ENCODE measurements at places on chromosomes 1 and 21.

- no peak for DNase-seq
These were observed 70.0 kb downstream of the FAAP20 start for GRCh38 chr1:2124446-2125198.

- no peak for DNase-seq
These were observed 37.8 kb upstream of the CCSAP start for GRCh38 chr1:229380536-229381160.

- no peak for DNase-seq
These were observed 5.0 kb upstream of the KIF21B start for GRCh38 chr1:201028461-201028889.

GRCh38 chr1:62176597-62177312 lies 17.9 kb upstream of the L1TD1 start:
- no peak for DNase-seq

GRCh38 chr1:5685446-5686040 lies 306.7 kb downstream of the NPHP4 start:
- DNase-seq: no peak

DNA sequence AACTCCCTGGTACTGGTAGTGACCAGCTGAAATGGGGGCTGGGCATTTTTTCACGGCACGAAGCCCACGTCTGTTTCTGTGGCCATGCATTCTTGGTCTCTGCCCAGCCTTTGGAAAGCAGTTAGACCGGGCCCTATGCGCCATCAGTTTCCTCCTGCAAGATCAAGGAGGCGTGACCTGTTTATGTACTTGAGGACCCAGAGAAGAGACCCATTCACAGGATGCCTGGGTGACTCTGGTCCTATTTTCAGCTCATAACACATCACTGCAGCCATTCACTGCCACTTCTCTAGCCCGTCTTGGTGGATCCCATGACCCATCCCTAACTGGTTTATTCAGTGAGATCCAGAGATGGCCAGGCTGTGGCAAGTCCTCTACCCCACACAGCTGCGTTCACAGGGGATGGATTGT lies 70.4 kb downstream of the SPSB1 start:
- DNase-seq: no peak

DNA sequence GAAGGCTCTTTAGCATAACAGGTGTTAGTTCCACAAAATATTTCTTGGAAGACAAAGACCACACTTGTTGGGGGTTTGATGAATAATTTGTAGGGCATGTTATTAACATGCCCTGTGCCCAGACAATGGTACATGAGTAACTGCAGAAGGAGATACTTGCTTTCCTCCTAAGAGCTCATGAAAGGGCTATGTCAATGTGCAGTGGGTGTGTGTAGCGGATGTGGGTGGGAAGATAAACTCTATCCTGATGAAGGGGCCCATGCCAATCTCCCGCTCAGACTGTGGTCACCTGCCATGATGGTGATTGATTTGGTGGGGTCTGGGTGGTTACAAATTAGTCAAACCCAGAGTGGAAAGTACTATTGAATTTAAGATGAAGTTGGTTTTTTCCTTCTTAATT lies 69.8 kb upstream of the DNAH14 start:
- no peak for DNase-seq

GRCh38 chr1:48236716-48237470 lies 14.4 kb downstream of the SLC5A9 start:
- DNase-seq: no peak

- DNase-seq: no peak
These were observed 1.3 kb upstream of the KRTAP10-12 start for GRCh38 chr21:44695641-44696040.

GRCh38 chr1:21539933-21540332 lies 30.7 kb downstream of the ALPL start:
- DNase-seq: no peak

DNA sequence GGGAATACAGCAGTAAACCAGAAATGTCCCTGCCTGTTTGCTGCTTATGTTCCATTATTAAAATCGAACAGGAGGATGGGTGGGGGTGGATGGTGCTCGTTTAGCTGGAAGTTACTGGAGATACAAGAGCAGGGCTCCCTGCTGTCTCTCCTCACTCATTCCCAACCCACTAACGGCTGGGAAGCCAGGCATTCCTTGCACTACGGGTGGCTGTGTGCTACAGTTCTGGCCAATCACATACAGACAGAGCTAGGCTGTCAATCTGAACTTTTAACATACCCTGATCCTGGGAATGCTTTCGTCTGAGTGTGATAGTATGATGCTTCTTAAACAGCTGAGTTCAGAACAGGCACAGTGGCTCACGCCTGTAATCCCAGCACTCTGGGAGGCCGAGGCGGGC lies 7.0 kb downstream of the SIPA1L2 start:
- DNase-seq: peak; percentile 12

DNA sequence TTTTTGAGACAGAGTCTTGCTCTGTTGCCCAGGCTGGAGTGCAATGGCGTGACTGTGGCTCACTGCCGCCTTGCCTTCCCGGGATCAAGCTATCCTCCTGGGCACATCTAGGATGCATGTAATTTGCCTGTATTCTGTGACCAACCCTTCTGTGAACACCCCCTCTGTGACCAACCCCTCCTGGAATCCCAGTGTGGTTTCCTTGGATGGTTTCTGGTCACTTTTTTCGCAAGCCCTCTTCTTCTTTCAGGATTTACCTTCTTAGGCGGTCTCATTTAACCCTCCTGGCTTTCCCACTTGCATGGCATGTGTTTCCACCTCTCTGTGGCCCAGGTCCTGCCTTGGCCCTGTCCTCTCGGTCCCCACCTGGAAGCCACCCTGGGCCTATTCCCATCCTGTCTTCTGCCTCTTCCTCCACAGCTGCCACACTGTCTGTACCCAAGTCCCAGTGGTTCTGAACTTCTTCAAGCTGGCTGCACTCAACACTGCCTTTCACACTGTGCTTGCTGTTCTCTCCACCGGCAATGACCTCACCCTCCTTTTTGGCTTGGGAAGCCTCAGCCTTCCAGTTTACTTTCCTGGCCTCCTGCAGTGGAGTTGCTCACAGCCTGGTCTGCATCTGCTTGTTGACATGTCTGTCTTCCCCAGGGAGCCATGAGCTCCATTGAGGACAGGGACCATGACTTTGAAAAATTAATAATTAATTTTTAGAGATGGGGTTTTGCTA lies 57.0 kb downstream of the DISC1 start:
- DNase-seq: no peak

GRCh38 chr1:46749921-46750404 lies 31.0 kb upstream of the EFCAB14 start:
- no peak for DNase-seq

- DNase-seq: no peak
These were observed 2.3 kb upstream of the C1orf35 start for GRCh38 chr1:228105270-228105995.

DNA sequence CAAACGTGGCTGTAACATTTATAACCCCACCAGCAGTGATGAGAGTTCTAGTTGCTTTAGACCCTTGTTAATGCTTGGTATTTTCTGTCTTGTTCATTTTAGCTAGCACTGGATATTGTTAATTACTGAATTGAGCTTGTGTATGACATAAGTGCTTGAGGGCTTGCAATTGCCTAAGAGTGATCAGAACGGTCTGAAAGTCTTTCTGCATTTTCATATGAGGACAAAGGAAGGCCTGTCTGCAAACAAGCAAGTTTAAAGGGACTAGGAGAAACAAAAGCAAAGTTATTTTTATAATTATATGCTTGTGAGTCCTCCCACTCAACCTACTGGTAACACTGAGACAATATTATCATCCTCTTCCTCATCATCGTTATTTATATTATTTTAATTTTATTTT lies 305.5 kb upstream of the DUSP10 start:
- DNase-seq: no peak

DNA sequence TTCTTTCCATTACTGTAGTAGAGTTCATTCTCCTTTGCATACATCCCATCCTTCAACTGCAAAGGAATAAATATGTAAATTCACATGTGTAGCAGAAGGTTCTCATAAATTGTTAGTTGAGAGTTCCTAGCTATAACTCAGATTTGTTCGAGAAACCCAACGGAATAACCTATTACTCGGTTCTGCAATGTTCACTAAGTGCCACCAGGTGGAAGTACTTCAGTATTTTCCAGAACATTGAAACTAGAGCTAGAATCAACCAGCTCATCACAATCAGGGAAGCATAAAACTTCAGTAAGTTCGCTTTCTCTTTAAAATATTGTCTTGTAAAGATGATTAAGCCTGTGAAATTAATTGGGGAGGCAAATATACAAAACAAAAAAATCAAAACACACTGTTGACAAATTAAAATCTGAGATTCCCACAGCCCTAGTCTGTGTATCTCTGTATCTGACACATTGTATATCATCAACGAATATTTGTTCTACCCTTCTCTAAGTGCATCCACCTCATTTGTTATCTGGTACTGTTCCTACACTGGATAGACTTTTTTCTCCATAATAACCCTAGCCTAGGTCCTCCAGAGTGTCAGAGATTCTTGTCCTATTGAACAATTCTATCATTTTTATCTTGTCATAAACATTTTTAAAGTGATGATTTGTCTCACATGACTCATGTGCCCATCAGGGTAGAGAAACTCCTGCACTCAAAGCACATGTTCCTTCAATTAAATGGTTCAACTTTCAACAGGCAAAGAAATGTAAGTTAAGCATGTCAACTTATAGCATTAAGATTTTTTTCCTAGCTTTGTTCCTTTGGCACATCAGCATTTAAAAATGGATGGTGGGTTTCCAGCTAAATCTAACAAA lies 31.9 kb downstream of the MROH9 start:
- DNase-seq: no peak

DNA sequence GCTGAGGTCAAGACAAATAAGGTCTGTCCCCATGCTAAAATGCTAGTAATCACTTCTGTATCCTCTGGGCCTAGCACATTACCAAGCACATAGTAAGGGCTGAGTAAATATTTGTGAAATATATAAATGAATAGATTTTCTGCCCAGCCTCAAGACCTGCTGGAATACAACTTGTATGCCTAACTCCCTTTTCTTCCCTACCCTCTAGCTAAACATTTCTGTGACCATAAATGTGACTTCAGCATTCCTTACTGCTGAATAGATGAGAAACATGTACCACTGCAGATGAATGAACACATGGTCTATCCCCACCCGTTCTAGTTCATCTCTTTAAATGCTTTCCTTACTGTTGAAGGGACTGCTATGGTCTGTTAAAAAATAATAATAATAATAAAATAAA lies 209.0 kb upstream of the HOOK1 start:
- DNase-seq: no peak

- no peak for DNase-seq
These were observed 3.0 kb upstream of the MPL start for GRCh38 chr1:43334453-43335205.

DNA sequence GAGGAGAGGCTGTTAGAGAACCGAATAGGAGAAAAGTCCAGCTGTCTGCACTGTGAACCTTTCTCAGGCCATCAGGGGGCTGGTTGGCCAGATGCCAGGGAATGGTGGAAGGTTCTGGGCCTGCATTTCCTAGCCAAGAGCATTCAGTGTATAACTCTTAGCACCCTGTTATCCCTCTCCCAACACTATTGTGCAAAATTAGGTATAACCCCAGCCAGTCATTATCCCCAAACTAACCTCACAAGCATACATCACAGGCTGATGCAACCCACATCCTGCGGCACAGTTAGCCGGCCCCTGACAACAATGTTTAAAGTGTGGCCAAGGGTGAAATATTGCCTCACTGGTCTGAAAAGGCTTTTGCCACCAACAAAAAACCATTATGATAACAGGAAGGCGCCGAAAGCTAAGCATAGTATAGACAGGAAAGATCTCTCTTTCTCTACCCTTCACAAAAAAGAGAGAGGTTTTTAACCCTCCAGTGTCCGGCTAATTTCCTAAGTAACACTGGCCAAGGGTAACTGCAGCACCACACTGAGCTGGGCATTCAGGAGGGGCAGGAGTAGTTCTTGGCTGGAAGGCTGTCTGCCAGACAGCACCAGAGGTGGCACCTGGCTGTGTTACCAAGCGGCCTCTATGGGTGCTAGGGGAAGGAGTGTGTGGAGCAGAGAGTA lies 77.3 kb upstream of the BCAR3 start:
- no peak for DNase-seq

DNA sequence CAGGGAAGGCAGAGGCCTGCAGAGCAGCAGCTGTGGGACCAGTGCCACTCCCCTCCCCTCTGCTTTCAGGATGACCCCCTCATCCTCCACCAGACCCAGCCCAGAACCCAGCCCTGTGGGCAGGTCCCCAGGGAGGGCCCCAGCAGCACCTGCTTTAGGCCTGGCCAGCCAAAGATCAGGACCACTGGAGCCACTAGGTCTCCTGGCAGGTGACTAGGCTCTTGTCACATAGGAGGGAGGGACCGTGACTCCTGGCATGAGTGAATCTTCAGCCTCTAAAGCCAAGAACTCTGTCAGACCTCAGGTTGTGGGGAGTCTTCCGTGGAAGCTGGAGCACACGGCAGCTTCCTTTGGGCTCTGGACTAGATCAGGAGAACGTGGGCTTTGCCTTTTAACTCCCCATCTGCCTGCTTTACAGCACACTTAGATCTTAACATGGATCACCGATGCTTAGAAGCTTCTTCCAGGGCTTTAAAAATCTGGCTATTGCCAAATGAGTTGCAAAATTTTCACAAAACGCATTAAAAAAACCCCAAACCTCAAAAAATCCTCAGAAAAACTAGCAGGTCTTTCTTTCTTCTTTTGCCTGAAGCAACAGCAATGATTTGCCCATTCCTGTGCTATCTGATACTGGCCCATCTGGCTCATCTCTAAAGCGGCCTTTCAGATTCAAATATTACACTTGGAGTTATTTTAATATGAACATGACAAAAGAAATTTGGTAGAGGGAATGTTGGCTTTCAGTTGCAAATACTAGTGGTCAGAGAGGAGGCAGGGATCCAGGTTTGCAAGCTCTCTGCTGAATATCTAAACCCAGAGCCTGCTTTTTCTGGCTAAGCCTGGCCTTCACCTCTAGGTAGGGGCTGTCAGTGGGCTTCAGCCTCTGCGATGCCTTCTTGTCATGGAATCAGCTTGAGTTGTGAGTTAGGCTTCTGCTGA lies 235.2 kb downstream of the SDCCAG8 start:
- no peak for DNase-seq

GRCh38 chr1:70041317-70042045 lies 163.9 kb downstream of the LRRC40 start:
- no peak for DNase-seq

DNA sequence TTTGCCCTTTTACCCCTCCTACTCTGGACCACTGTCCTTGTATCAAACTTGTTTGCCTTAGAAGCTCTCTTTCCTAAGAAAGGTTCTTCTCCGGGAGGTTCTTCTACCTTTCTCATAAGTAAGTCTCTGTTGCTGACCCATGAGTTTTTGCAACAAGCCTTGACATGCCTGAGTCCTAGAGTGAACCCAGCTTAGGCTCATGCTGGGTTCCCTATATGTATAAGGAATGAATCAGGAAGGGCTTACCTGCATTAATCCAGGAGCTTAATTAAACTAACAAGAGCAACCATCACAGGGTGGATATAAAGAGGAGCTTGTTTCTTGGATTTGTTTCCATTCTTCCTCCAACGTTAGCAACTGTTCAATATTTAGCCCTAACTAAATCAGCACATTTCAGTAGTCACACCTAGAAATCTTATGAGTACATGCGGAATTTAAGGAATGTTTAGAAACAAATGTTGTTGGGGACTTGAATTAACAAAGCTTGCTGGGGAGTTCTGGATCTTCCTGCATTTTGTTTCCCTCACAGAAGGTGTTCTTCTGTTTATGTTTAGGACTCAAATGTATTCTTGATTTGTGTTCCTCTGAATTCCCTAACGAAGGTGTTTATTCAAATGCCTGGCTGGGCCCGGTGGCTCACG lies 64.3 kb upstream of the RAB3GAP2 start:
- DNase-seq: no peak

- no peak for DNase-seq
These were observed 10.2 kb downstream of the AADACL4 start for GRCh38 chr1:12654004-12654567.

GRCh38 chr1:78526496-78526895 lies 35.7 kb downstream of the PTGFR start:
- no peak for DNase-seq

- no peak for DNase-seq
These were observed 103.9 kb downstream of the CASZ1 start for GRCh38 chr1:10692401-10693021.

Measured in DMS 273 treated with DMSO at 0.1 percent for 48 hours (cell line).